ENCODE measurements at places on chromosomes 2 and 18. TPM values are rescaled to one million over a fixed set of nuclear protein-coding genes. Genes with fewer than 3 reads are reported as not detected.

GRCh38 chr2:159518321-159519005 lies 97.9 kb downstream of the BAZ2B start:
- DNase-seq: no peak

DNA sequence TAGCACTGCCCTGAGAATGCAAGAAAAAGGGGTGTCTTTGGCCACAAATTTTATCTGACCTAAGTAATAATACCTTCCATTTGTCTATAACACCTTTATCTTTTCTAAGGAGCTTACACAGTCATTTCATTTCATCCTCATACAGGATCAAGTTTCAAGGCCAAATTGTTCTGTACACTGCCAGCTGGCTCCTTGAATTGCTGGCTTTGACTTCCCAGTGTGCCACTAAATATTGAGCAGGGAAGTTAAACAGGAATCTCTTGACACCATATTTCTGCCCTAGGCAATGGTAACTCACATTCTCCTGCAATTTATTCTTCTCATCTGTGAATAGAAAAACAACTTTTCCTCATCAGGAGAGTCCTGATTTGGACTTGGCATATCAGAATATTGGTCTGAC lies 195.1 kb upstream of the LRP1B start:
- DNase-seq: no peak

GRCh38 chr18:26574958-26575864 lies 26.9 kb upstream of the KCTD1 start:
- DNase-seq: no peak

The TMEM163 gene
- 0.12 TPM for total RNA-seq

The BMP10 gene
- not detected for total RNA-seq

The TEX51 gene
- total RNA-seq: not detected

Measured in HCT116 (cell line).